ENCODE measurements at places on chromosomes 4 and X.

- no peak for DNase-seq
Measured at GRCh38 chr4:176708771-176709311, 83.9 kb downstream of the VEGFC start.

DNA sequence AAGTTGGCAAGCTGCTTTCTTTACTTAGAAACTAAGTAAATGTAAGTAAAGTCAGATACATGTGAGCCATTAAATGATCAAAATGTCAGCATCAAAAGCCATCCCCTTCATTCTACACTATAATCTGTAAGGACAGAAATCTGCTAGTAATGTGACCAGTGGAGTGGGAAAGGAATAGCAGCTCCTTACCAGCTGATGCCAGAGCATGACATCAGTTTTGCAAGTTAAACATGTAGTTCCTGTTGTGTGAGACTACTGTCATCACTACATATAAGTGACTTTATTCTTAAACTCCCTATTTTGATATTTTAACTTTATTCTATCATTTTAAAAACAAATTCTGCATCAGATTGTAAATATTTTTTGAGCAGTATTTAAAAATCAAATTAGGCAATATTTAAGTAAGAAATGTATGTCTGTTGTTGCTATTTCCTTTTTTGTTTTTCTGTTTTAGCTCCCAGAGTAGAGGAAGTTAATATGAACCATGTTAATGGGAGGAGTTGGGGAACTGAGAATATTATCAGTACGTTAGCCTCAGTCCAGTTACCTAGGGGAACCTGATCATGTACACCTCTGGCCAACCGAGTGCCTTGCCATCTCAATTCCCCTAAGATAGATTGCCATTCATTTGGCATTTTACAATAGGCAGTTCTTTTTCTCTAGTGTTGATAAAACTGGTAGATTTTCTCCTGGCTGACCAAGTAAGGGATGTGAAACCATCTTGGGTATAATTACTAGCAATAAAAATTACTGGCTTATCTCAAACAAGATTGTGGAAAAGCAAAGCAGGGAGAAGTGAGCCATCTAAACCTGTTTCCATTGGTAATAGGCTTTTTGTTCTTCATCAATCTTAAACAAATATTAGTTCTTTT, 34.7 kb downstream of the CCNI start:
- no peak for DNase-seq

DNA sequence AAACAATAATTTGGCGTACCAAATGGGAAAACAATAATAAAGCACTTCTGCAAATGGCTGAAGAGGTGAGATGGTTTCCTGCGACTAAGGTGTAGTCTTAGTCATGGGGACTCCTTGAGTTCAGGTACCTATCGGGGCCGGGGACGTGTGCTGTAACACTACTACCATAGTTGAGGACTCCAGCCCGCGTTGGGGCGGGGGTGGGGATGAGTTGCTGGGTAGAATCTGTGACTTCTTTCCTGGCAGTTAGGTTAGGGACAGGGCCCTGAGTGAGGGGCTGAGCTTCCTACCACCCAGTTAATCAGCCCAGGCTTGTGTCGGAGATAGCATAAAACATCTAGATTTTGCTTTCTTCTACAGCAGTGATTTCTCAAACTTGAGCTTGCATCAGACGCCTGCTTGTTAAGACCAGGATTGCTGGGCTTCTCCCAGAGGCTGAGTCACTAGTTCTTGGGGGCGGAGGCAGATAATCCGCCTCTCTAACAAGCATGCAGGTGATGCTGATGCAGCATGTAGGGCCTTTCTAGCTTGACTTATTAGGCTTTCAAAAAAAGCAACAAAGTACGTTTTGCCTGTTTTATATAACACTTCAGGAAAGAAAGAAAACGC, 30.2 kb downstream of the RBBP7 start:
- no peak for DNase-seq

DNA sequence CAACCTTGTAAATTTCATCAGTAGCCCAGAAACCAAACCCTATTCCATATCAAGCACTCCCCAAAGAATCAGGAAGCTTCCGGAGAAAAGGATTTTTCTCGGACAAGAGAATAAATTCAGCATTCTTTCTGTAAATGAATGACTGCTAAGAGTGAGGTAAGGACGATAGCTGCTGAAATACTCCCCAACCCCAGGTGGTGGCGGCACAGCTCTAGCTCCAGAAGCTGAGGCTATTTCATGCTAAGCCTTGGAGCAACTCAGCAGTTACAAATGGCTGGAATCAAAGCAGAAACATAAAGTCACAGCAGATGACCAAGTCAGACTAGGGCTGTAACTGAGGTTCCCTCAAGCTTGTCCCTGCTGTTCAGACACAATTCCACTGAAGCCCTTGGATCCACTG, 13.9 kb upstream of the PCDH19 start:
- DNase-seq, result no peak

GRCh38 chr4:108118505-108118904, 50.2 kb downstream of the LEF1 start:
- DNase-seq, result no peak

GRCh38 chr4:170697045-170697444, 607.3 kb upstream of the AADAT start:
- no peak for DNase-seq

DNA sequence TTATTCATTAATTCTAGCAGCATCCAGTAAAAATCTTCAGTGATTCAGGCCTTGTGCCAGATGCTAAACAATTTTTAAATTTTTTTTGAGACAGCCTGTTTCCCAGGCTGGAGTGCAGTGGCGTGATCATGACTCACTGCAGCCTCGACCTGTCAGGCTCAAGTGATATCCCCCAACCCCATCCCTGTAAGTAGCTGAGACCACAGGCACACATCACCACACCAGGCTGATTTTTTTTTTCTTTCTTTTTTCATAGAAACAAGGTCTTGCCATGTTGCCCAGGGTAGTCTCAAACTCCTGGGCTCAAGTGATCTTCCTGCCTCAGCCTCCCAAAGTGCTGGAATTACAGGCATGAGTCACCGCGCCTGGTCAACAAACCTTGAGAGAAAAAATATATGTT, 705.5 kb downstream of the ARAP2 start:
- no peak for DNase-seq

- DNase-seq, result no peak
Measured at GRCh38 chr4:12118651-12119213, 690.0 kb upstream of the HS3ST1 start.

DNA sequence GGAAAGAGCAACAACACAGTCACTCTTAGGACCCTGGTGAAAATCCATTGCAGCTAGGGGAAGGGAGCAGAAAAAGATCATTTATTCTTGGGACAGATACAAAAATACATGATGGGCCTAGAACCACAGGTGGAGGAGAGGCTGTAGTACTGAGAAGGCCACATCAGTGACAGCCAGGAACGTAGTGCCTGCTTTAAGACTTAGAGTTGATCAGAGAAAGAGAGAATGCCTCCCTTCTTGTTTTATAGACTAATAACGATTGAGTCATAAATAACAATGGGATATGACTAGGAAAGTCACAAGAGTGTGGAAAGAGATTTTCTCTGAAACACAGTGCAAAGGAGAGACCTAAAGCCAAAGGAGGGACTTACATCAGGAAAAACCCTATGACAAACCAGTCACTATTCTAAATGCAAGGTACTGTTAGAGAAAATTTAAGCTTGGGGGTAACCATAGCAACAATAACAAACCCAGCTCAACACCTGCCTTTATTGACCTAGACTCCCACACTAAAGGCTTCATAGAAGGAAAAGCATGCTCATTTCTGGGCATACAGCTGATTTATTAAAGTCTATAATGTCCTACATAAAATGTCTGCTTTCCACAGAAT, 1015.0 kb upstream of the GRID2 start:
- no peak for DNase-seq

GRCh38 chr4:172892300-172892699, 276.3 kb upstream of the GALNT7 start:
- no peak for DNase-seq

DNA sequence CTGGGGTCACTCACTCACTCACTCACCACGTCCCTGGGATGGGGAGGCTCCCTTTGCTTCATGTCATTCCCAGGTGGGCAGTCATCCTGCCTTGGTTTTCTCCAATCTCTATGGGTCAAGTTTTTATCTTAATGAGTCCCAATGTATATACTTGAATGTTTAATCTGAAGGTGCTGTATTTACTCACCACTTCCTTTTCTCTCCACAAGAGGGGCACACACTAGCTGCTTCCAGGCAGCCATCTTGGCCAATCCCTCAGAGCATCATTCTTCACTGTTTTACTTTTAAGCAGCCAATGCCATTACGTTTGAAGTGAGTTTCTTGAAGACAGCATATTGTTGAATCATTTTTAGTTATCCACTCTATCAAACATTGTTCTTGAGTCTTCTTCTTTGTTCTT, 153.4 kb upstream of the ARSJ start:
- DNase-seq, result no peak

GRCh38 chr4:36244257-36245082, at the start of gene ARAP2:
TSS of gene ARAP2 (minus strand) at chr4:36244514. CDS start at chr4:36229486, 15,028 bp downstream.
- peak; percentile 56 for DNase-seq

- DNase-seq, result no peak
Measured at GRCh38 chr4:123168812-123169211, 227.8 kb upstream of the SPRY1 start.

DNA sequence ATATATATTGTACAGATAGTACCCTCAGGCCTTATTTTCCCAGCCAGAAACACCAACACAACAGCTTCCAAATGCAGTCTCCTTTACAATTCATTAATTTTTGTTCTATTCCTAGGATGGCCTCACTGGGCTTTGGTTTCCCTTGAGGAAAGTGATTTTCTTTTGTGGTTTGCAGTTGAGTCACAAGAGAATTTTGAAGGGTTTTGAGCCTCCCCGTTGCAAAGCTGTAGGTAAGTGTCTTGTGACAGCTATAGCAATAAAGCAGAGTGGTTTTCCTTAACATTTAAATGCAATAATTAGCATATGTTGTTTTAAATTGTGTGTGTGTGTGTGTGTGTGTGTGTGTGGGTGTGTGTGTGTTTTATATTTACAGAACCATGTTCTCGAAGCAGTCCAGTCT, 54.1 kb upstream of the WDR17 start:
- DNase-seq, result no peak

- DNase-seq, result no peak
Measured at GRCh38 chr4:835148-836002, 9.4 kb upstream of the CPLX1 start.

DNA sequence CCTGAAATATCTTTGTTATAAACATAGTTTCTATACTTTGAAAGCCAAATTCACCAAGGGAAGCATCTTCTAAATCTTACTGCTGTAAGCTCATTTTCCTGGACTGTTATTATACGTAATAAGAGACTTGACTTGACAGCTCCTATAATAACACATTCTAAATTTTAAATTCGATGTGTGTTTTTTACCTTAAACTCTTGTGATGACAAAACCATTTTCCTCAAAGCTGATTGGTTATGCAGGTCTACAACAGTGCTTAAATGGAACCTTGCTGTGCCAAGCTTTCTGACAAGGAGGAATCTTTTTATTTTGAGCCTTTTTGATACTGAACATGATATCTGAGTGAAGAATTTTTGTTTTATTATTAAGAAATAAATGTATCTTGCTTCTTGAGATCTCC, at the start of gene ENAM:
ENAM (plus strand) TSS at position 301 of the 400 bp plus-strand sequence. CDS start 757 bp downstream, outside the sequence.
- no peak for DNase-seq

DNA sequence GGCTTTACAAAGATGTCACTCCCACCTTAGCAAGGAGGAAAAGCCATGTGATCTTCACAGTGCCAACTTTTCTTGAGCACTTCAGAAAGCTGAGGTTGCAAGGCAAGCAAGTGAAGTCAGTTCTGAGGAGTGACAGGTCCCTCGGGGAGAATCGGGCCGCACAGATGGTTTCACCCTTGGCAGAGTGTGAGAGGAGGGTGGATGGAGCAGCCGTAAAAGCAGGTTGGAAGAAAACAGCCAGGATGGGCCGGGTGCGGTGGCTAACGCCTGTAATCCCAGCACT, 43.6 kb upstream of the TLR3 start:
- DNase-seq, result no peak

- DNase-seq, result no peak
Measured at GRCh38 chr4:7783541-7783940, 156.1 kb downstream of the AFAP1 start.

DNA sequence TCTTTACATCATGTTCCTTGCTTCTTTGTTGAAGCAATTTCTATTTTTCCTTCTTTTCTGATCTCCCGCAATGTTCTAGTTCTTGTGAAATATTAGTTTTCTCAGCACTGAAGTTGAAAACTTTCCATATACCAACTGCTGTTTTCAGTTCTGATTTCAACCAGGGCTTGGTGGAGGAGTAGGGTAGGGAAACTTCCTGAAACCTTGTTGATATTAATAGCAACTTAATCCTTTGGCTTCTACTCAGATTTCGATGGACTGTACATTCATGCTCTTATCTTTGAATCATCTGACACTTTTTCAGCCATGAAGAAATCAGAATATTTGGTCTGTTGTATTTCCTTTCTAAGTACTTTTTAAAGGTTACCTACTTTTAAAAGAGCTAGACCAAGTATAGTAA, 315.8 kb downstream of the RPA4 start:
- DNase-seq, result no peak

DNA sequence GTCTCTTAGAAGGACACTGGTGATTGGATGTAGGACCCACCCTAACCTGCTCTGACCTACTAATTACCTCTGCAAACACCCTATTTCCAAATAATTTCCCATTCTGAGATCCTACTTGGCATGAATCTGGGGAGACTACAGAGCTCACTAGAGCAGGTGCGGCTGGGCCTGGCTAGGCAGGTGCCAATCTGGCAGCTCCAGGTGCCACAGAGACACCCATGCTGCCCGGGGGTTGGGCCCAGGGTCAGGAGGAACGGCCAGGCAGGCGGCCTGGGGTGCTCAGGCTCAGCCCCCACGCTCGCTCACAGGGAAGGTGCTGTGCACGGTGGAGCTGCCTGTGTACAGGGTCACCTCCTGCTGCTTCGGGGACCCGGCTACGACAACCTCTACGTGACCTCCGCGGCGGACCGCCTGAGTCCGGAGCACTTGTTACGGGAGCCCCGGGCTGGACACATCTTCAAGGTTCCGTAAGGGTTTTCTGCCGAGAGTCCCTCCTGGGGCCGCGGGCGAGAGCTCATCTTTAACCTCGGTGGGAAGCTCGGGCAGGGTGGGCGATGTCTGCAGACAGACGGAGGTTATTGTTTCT, 26.5 kb upstream of the PLCXD1 start:
- no peak for DNase-seq

GRCh38 chr4:110641218-110641617, 18.3 kb upstream of the PITX2 start:
- DNase-seq, result no peak

GRCh38 chr4:74529284-74530041, 84.5 kb downstream of the AREG start:
- DNase-seq, result no peak

DNA sequence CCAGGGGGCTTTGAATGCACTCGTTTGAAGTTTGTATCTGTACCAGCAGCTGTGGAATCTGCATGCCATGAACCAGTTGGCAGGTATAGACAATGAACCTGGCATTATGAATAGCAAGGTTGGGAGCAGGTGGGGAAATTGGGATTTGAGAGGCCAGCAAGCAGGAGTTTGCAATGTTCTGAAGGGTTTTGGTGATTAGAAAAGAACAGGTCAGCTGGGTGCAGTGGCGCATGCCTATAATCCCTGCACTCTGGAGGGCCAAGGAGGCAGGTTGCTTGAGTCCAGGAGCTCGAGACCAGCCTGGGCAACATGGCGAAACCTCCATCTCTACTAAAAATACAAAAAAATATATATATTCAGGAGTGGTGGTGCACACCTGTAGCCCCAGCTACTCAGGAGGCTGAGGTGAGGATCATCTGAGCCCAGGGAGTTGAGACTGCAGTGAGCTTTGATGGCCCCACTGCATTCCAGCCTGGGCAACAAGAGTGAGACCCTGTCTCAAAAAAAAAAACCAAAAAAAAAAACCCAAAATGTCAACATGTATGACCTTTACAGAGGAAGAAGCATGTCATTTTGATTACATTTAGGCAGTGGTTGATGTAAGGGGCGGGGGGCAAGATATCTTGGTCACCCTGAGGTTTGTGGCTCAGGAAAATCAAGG, 63.9 kb downstream of the TSC22D3 start:
- DNase-seq, result no peak

All from stimulated activated CD8-positive, alpha-beta memory T cell treated with anti-CD3 and anti-CD28 coated beads, Interleukin-7, amount 100 ng/mL, for 1 hour (primary cell).